ENCODE measurements at places on chromosomes 6 and 20.

DNA sequence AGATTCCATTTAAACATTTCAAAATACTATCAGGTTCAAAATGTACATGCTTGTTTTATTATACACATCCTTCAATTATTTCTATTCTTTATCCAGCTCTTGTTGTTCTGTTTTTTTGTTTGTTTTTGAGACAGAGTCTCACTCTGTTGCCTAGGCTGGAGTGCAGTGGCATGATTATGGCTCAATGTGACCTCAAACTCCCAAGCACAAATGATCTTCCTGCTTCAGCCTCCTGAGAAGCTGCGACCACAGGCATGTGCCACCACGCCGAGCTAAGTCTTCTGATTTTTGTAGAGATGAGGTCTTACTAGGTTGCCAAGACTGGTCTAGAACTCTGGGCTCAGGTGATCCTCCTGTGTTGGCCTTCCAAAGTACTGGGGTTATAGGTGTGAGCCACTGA, 44.1 kb upstream of the SMIM29 start:
- DNase-seq: no peak

- no peak for DNase-seq
Observed at GRCh38 chr6:7912024-7912423, 1.4 kb upstream of the TXNDC5 start.

DNA sequence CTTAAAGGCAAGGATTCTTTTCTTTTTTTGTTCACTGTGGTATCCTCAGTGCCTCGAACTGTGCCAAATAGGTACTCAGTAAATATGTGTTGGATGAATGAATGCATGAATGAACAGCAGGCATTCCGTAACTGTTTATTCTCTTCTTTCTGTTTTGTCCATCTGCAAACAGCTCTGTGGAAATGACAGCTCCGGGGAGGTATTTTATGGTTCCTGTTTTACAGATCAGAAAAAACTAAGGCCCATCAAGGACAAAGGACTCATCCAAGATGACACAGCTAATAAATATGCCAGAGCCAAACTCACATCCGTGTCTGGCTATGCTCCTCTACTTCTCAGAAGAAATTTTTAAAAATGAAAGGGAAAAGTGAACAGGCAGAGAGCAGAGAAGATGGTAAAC, 21.0 kb downstream of the JPH2 start:
- no peak for DNase-seq

DNA sequence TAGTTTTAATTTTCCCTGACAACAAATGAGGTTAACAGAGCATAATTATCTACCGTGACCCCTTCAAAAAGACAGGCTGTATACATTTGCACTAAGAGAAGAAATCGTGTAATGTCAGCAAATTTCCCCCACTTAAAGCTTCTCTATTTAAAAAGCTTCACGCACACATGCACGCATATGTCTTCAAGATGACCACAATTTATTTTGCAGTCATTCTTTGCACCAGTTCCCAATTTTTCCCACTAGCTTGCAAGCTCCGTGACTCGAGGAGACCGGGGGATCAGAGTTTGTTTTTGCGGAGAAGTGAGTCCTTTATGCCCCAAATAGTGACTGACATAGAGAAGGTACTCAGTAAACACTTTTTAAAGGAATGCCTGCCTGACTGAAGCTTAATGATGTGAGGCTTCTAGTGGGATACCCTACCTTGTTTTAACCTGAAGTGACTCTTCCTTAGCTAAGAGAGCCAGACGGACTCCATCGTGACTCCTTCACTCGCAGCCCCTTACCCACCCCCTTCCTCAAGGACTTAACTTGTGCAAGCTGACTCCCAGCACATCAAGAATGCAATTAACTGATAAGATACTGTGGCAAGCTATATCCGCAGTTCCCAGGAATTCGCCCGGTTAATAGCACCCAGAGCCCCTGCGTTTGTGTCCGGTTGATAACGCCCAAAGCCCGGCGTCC, 9.3 kb upstream of the NQO2 start:
- DNase-seq: no peak

- no peak for DNase-seq
Observed at GRCh38 chr20:7155282-7155681, 387.8 kb downstream of the BMP2 start.

- no peak for DNase-seq
Observed at GRCh38 chr20:29297411-29298270, 1959.8 kb upstream of the DEFB115 start.

DNA sequence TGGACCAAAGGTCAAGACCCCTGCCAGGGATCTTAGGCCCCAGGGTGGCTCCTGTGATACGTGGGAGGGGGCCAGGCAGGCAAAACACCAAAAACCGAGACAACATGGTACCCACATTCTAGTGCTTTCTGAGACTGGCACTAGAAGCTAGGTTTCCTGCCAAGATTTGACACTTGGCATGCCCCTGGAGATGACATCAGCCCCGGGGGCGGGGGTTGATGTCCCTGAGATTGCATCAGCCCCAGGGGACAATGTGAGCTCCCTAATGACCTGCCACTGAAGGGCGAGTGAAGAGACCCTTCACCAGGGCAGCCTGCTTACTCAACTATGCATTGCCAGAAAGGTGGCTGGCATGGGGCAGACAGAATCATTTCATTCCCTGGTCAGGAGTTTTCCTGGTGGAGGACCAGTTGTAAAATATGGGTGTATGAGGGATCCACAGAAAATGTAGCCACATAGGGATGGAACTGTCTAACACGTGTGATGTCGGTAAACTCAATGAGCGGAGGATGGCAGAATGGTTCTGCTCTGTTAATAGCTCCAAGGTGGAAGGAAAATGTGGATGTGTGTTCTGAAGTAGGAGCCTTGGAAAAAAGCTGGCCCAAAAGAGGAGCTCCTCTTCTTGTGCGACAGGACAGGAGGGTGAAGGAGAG, 219.7 kb downstream of the UNC5CL start:
- DNase-seq: no peak

- no peak for DNase-seq
Observed at GRCh38 chr20:63400486-63401210, 39.5 kb upstream of the CHRNA4 start.

DNA sequence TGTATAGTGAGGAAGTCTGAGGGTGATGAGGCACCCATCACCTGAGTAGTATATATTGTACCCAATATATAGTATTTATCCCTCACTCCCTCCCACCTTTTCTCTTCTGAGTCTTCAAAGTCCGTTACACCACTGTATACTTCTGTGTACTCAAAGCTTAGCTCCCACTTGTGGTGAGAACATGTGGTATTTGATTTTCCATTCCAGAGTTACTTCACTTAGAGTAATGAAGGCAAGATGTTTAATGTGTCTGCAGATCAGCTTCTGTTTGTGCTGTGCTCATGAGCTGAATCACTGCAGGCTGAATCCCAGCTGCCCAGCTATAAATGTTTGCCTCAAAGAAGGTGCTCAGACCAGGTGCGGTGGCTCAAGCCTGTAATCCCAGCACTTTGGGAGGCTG, 139.3 kb upstream of the FOXA2 start:
- no peak for DNase-seq

GRCh38 chr20:4089756-4090487, 74.6 kb upstream of the RNF24 start:
- DNase-seq: peak; percentile 27
